ENCODE measurements at places on chromosomes 7 and 10. TPM values are rescaled to one million over a fixed set of nuclear protein-coding genes. Genes with fewer than 3 reads are reported as not detected.

FBXO24 gene
- not detected for total RNA-seq

ARHGAP19 gene
- total RNA-seq, result 9.2 TPM

OR6B1 gene
- total RNA-seq, result not detected

PLEKHS1 gene
- total RNA-seq, result under 0.01 TPM

PRR15 gene
- 1.3 TPM for total RNA-seq

MAT1A gene
- total RNA-seq, result under 0.01 TPM

PURB gene
- total RNA-seq, result 15.7 TPM

Measured in tracheal epithelial cell (primary cell).